Dermis blood vessel endothelial cell (primary cell): ENCODE measurements at places on chromosomes 13 and 19. TPM values are rescaled to one million over a fixed set of nuclear protein-coding genes. Genes with fewer than 3 reads are reported as not detected.

- DNase-seq: no peak
Observed at GRCh38 chr13:72530471-72530870, 197.0 kb downstream of the MZT1 start.

- DNase-seq: no peak
Observed at GRCh38 chr19:41925208-41926003, 2.8 kb downstream of the ERFL start.

The ANGPTL8 gene
- not detected in 2 replicates for total RNA-seq

DNA sequence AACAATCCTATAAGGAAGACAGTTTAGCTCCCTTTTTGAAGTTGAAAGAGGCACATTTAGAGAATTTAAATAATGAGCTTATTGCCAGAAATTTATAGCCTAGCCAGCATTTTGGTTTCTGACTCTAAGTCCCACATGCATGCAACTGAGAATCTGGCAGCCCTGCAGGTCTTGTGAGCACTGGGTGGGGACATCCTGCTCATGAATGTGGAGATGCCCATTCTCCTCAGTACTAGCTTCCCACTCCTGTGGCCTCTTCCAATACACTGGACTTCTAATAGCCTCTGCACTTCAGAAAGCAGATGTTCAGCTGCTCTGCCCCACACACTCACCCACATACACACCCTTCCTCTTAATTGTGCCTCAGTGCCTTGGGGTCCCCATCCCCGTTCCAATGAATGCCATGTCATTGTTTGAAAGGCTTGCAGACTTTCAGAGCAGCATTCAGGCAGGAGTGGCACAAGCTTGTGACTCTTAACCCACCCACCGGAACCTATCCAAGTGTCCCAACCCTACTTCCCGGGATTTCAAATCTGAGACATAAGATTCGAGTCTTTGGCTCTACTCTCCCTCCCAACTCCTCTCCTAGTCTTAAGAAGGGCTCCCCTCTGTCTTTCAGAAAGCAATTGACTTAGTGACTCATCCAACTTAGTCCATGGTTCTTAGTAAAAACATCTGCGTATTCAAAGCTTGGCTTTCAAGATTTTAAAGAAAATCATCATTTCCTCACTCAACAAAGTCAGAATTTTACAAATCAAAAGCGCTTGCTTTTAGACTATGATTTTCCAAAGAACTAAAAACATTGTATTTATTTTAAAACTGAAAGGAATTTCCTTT, 80.0 kb upstream of the FREM2 start:
- DNase-seq: no peak

GRCh38 chr13:40269086-40269485, 397.4 kb downstream of the FOXO1 start:
- DNase-seq: no peak

The ONECUT3 gene
- total RNA-seq: not detected in 2 replicates

- DNase-seq: no peak
Observed at GRCh38 chr13:114022876-114023275, 49.0 kb upstream of the C13orf46 start.

The PSG11 gene
- total RNA-seq: not detected in 2 replicates

- DNase-seq: peak; percentile 66
Observed at GRCh38 chr19:45809643-45810159, 5.4 kb downstream of the RSPH6A start.

The ICAM1 gene
- 21.3 and 59.7 TPM in 2 replicates for total RNA-seq

The SLC10A2 gene
- not detected in 2 replicates for total RNA-seq

- DNase-seq: no peak
Observed at GRCh38 chr13:112902669-112903068, 66.3 kb upstream of the MCF2L start.
